ENCODE measurements at places on chromosomes 7 and 10. TPM values are rescaled to one million over a fixed set of nuclear protein-coding genes. Genes with fewer than 3 reads are reported as not detected.

Gene CPN1
- total RNA-seq, result not detected

Gene IL2RA
- not detected for total RNA-seq

Gene METTL27
- 29.5 TPM for total RNA-seq

Gene ADAP1
- 195 TPM for total RNA-seq

Gene C10orf143
- total RNA-seq, result not detected

Gene PTF1A
- not detected for total RNA-seq

All from transverse colon (tissue), 4 donors.